ENCODE measurements at places on chromosomes 3 and 15.
A peak's percentile ranks its signal among the peaks of the same experiment; 100 is the strongest.

GRCh38 chr3:139468399-139468798 is 7.9 kb downstream of the RBP2 start:
- no peak for DNase-seq

DNA sequence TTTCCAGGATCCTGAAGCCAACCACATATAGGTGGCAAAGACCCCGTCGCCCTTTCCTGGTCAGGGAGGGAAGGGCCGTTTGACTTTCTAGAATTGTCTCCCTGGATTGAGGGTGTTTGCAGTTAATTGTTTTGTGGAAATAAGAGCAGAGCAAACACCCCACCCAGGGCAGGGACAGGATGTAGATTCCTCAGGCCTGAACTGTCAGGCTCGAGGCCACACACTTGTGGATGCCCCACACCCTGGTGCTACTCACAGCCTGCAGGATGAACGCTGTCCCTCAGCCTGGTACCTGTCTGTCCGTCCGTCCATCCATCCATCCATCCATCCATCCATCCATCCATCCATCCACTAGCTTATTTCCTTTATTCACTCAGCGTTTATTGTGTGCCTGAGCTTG is 29.9 kb upstream of the FLNB start:
- no peak for DNase-seq

DNA sequence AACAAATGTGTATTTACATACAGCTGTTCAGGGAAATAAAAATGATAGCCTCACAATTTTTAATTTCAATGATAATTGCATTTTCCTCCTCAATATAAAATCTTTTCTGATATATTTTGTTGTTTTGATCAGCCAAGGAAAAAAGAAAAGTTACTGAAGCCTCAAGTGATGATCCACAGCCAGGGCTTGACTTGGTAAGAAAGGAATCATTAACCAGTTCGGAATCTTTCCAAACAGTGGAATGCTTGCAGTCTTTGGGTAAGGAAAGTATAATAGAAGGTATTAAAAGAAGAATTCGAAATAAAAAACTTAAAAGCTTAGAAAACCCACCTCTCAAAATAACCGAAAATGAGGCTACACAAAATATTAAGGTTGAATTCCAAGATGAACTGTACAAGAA is 1.0 kb downstream of the TOPAZ1 start:
- DNase-seq, result no peak

DNA sequence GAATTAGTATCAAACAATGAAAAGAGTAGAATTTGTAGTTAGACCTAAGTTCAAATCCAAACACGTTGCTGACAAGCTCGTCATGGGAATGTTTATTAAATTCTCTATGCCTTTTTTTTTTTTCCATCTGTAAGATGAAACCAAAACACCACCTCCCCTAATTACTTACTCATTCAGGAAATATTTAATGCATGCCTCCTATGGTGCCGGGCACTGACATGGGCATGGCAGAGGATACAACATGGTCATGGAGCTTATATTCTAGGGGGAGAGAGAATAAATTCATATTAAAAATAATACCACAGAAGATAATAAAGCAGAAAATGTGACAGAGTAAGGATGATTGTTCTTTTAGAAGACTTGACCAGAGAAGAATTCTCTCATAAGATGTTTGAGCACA is 215.8 kb downstream of the RYR3 start:
- no peak for DNase-seq

GRCh38 chr3:109926376-109926775 is 589.0 kb upstream of the DPPA4 start:
- no peak for DNase-seq

GRCh38 chr3:46986055-46986730 is 6.7 kb downstream of the NBEAL2 start:
- no peak for DNase-seq

DNA sequence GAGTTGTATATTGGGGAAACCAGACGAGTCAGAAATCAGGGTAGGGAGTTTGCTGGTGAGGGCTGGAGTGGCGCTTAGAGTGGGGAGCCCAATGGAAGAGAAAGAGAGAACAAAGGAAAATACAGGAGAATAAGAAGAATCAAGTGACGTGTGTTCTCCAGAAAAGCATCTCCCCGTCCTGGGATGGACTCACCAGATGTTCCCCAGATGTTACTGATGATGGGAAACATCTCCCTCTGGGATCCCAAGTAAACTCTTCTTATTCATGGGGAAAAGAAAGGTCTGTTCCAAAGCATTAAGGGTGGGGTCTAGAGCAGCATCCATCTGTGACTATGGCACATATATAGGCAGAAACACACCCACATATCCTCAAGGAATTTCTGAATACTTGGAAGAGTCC is 3.0 kb upstream of the CSRNP1 start:
- no peak for DNase-seq

DNA sequence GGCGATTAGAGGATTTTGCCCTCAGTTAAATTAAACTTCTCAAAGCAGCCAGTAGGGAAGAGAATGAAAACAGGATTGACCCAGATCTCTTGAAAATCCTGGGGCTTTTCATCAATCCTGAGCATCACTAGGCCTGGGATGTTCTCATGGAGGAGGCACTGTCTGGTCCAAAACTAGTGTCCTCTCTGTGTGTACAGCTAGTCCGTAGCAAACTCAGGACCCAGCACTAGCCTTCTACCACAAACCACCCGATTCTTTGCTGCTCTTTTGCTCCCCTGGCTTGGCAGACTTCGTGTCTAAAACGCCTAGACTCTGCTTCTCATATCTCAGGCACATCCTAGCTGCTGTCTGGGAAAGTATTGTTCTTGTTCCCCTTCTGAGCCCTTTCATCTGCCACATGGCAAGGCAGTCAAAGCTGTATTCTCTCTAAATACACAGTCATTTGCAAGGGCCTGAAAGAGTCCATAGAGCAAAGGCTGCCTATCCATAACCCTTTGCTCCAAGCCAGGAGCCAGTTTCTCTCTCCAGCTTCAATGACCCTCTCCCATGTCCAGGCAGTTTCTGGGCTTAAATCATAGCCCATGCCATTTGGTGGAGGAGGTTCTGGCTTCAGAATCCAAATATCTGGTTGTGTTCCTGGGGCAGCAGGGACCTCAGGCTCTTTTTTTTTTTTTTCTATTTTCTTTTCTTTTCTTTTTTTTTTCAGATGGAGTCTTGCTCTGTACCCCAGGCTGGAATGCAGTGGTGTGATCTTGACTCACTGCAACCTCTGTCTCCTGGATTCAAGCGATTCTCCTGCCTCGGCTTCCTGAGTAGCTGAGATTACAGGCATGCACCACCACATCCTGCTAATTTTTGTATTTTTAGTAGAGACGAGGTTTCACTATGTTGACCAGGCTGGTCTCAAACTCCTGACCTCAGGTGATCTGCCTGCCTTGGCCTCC is 52.4 kb downstream of the CDC25A start:
- no peak for DNase-seq

DNA sequence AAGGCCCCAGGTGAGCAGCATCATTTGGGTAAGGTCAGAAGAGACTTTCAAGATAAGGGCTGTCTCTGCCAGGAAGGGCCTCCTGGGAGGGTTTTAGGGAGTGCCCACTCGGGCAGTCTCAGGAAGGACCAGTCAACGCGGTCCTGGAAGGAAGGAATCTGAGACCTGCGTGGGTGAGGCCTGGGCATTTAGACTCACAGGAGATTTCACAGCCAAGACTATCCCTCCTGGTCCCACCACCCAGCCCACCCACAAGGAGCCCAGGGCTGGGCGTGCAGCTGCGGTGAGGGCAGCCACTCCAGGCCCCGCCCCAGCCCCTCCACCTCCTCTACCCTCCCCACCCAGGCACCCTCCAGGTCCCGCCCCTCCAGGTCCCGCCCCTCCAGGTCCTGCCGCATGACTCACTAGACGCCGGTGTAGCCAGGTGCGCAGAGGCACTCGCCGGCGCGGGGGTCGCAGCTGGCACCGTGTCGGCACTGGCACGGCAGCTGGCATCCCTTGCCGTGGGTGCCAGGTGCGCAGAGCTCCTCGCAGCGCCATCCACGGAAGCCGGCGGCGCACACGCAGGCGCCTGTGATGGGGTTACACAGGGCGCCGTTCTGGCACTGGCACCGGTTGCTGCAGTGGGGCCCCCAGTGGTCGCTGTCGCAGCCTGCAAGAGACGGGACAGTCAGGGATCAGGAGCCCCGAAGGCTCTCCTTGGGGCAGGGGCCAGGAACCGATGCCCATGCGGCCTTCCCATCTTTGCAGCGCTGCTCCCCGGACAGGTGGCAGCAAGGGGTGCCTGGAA is 112.7 kb downstream of the RAB11A start:
- no peak for DNase-seq

DNA sequence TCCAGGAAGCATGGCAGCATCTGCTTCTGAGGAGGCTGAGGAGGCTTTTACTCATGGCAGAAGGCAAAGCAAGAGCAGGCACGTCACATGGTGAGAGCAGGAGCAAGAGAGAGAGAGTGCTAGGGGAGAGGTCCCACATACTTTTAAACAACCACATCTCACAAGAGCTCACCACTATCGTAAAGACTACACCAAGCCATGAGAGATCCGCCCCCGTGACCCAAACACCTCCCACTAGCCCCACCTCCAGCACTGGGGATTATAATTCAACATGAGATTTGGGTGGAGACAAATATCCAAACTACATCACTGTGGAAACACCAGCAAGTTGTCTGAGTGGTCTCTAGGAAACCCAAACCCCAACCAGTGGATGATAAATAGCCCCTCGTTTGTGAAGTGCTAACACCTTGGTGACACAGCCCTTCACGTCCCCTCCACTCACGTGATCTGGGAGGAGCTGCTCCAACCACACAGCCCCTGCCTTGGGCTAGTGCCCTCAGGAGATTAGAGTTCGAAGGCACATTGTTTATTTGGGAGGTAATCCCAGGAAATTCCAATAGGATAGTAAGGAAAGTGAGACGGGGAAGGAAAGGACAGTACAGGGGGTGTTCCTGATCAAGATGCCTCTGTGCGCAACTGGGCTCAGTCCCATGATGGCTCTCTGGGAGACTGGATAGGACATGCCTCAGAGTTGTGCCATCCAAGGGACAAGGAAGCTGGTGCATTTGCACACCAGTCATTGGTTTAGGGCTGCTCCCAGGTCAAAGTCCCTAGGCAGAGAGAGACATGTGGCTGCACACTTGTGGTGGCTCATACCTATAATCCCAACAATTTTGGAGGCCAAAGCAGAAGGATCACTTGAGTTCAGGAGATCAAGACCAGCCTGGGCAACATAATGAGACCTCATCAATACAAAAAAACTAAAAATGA is 80.6 kb upstream of the CTNNB1 start:
- no peak for DNase-seq

DNA sequence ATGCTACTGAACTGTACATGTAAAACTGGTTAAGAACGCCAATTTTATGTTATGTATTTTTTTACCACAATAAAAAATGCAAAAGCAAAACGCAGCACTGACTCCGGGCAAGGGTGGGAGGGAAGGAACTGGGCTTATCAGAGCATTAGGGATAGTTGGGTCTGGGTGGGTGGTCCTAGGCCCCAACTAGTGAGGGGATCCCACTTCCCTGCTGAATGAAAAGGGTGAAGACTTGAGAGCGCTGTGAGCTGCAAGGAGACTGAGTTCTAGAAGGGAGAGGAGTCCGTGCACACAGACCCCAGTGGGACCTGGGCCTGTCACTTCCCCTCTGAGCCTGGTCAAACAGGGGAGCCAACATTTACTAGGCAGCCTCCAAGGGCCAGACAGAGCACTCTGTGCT is 98.6 kb downstream of the TPRA1 start:
- peak; percentile 81 for DNase-seq

DNA sequence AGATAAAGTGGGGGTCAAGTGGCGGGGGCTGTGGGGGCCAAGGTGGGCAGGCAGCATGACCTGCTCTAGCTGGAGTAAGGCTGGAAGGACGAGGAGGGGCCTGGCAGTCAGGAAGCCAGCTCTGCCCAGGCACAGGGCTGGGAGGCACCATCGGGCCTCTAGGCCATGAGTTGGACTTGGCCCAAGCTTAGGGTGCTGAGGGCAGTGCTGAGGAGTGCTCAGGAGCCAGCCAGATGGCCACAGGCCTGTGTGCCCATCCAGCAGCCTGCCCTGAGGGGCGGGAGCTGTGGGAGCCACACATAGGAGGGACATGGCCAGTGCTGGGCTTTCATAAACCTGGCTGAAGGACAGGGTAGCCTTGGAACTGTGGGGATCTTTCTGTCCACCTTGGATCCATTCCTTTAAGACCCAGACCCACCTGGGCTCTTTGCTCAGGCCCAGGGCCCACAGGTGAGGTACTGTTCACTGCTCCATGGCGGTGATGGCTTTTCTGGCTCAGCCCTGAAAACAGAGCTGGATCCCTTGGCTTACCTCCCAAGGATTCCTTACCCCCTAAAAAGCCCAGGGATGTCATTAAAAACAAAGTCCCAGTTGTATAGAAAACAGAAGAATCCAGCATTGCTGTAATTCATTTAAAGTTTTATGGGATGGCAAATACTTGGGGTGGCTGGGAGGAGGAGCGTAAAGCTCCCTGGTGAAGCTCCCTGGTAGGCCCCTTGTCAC is 137.0 kb downstream of the DNAJB8 start:
- no peak for DNase-seq

- DNase-seq, result no peak
These were observed 44.7 kb upstream of the SELENOK start for GRCh38 chr3:53936347-53936746.
